ENCODE measurements at places on chromosomes 5 and 9.
A peak's percentile ranks its signal among the peaks of the same experiment; 100 is the strongest.

DNA sequence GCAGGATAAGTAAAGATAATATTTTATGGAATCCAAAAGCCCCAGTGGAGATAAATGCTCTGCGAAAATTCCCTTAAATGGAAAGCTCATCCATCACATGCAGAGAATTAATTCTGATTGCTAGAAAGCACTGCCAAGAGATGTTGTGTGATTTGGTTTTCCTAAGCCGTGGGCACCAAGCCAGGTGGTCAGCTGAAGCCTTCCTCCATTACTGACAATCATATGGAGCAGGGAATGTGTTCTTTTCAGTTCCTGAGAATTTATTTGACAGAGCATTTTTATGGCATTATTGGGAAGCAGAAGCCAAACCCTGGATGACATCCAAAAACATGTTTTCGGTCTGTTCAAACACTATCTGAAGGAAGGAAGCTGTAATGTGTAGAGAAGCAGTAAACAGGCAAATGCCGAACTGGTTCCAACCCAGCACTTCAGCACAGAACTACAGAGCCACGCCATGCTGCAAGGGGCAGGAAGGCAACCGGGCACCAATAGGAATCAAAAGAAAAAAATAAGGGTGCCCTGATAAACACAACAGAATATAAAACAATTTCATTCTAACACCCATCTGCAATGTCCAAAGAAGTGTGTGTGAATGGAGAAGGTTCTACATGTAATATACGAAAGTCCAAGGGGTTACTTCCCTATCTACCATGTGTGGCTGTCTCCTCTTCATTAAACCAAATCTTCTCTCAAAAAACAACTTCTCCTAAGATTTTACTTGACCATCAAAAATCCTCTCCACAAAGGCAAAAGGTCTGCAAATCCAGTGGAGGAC lies 12.3 kb downstream of the ARSB start:
- peak; percentile 80 for DNase-seq

GRCh38 chr9:98860871-98861293 lies 53.4 kb downstream of the GALNT12 start:
- DNase-seq, result peak; percentile 32

DNA sequence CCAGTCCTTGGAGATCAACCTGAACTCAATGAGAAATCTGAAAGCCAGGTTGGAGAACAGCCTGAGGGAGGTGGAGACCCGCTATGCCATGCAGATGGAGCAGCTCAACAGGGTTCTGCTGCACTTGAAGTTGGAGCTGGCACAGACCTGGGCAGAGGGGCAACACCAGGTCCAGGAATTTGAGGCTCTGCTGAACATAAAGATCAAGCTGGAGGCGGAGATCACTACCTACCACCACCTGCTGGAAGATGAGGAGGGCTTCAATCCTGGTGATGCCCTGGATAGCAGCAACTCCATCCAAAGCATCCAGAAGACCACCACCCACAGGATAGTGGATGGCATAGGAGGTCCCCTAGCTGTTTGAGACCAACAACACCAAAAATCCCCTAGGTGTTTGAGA lies 30.5 kb upstream of the SPZ1 start:
- no peak for DNase-seq

- DNase-seq, result no peak
These were observed 8.5 kb upstream of the AMBP start for GRCh38 chr9:114086607-114087006.

DNA sequence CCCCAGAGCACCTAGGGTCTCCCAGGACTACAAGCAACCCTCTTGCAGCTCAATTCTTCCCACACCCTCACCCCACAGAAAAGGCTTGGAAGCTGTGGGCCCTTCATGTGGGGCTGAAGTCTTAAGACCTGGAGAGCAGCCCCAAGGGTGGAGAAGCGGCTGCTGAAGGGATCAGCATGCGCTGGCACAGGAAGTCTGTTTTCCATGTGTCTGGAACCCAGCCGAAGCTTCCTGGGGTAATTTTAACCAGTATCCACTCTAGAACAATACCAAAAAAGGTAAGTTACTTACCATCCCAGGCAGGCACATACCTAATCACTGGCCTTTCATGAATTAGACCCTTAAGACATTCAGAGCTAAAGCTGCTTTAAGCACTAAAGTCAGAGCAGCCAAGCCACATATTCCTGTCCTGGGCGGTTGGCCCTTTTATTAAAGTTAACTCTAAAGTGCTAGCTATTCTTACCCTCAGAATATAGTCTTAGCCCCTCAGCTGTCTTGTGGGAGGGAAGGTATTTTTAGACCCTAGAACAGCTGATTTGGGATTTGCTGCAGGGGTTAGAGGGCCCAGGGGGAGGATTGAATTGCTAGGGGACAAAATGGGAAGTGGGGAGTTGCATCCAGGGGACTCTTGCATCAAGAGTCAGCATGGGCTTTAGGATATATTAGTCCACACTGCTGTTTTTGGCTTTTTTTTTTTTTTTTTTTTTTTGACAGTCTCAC lies 6.9 kb downstream of the IL17B start:
- no peak for DNase-seq

DNA sequence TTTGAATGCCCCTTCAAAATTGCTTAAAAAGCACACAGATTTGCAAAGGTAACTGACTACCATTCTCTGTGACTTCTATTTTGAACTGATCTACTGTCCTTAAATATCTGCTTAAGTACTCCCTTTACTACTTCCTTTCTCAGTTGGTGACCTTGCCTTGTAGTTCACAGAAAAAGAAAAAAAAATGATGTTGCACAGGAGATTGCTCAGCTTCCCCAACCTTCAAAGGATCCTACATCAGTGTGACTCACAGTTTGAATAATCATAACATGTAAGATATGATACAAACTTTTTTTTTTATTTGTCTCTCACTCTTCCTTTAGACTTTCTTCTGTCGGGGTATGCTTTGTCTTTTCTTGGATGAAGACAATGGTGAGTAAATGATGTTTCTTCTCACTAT lies 1029.6 kb downstream of the CDH12 start:
- DNase-seq, result no peak

- no peak for DNase-seq
These were observed 2.5 kb downstream of the KIAA1958 start for GRCh38 chr9:112489039-112489546.

DNA sequence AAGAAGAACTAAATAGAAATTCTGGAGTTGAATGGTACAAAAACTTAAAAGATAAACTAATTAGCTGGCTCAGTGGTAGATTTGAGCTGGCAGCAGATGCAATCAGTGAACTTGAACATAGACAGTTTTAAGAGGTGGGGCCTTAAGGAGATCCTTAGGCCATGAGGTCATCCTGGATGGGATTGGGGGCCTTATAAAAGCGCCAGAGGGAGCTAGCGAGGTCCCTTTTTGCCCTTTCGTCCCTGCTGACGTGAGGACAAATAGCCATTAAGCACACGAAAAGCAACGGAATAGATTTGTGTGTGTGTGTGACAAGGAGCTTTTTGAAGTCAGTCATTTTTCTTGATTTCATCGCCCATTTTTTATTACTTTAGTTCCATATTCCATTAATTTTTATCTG lies 83.3 kb downstream of the ZNF354C start:
- DNase-seq, result no peak

DNA sequence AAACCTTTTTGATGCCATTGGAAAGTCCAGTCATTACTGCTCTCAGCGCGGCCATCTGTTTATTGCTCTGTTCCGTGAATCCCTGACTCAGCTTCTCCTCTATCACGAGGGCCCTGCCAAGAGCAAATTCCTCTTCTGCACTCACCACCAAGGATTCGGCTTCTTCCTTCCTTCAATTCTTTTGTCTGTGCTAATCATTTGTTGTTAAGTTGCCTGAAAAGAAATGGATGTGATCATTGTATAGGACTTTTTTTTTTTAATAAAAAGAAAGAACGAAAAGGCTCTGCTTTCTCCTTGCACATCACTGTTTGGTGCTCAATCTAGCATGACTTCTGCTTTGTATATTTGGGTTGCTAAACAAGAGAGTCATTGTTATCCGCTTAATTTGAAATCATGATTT lies 128.7 kb upstream of the PIK3R1 start:
- DNase-seq, result no peak

GRCh38 chr5:62328772-62329491 lies 22.9 kb downstream of the KIF2A start:
- DNase-seq, result no peak

GRCh38 chr9:106916466-106917235 lies 53.7 kb downstream of the ZNF462 start:
- DNase-seq, result no peak

DNA sequence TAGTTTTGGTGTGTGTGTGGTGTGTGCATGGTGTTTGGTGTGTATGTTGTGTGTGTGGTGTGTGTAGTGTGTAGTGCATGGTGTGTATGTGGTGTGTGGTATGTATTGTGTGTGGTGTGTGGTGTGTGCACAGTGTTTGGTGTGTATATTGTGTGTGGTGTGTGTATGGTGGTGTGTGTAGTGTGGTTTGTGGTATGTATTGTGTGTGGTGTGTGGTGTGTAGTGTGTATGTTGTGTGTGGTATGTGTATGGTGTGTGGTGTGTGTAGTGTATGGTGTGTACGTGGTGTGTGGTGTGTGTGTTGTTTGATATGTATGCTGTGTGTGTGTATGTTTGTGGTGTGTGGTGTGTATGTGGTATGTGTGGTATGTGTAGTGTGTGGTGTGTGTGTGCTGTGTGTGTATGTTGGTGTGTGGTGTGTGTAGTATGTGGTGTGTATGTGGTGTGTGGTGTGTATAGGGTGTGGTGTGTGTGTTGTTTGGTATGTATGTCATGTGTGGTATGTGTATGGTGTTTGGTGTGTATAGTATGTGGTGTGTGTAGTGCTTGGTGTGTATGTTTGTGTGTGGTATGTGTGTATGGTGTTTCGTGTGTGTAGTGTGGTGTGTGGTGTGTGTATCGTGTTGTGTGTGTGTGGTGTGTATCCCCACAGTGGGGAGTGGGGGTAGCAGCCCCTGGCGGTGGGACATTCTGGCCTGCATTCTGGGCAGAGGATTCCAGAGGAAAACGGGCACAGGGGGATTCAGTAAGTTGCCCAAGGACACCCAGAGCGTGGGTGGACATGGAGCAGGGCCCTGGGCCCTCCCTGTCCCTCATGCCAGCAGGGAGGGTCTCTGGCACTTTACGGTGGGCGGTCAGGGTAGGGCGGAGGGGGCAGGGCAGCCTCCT lies 79.7 kb downstream of the HMCN2 start:
- DNase-seq, result no peak

Measured in NCI-H1105 treated with DMSO at 0.1 percent for 48 hours (cell line).